ENCODE measurements at places on chromosomes 1 and 21. TPM values are rescaled to one million over a fixed set of nuclear protein-coding genes. Genes with fewer than 3 reads are reported as not detected.
A peak's percentile ranks its signal among the peaks of the same experiment; 100 is the strongest.

GRCh38 chr1:232428786-232429530 is 201.0 kb downstream of the SIPA1L2 start:
- DNase-seq = peak; percentile 23

DNA sequence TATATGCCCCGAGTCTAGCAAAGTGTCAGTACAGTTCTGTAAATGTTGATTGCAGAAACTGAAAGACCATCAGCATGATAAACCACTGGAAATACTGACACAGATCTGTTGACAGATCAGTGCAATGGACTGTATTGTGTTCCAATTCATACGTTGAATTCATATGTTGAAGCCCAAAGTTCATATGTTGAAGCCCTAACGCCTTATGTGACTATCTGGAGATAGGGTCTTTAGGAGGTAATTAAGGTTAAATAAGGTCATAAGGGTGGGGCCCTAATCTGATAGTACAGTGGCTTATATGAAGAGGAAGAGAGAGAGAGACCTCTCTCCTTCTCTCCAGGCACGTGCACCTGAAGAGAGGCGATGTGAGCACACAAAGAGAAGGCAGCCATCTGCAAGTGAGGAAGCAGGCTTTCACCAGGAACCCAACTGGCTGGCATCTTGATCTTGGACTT is 144.7 kb downstream of the MRPL39 start:
- DNase-seq = no peak

GRCh38 chr21:34722684-34723300 is 54.0 kb downstream of the CLIC6 start:
- no peak for DNase-seq

DNA sequence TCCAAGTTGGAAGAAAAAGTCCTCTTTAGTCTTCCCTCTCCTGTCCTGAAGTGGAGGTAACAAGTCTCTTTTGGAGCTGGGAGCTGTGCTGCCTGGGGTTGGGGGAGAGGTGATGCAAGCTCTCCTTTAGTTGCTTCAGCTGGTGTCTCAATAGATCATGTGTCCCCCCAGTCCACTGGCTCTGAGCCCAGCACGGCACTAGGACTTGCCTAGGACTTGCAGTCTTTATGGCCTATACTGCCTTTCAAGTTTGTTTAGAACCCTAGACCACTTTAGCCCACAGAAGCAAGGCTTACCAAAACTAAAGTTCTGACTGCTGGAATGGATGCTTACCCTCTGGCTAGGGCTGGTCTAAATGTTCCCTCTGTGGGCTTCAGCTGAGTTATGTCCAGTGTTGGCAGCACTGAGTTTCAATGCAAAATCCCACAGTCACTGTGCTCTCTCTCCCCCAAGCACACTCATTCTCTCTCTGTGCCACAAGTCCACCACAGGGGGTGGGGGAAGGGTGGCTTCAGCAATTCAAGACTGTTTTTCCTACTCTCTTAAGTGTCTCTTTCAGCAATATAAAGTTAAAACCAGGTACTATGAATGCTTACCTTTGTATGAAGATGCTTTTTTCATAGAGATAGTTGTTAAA is 185.0 kb downstream of the DNAH14 start:
- no peak for DNase-seq

DNA sequence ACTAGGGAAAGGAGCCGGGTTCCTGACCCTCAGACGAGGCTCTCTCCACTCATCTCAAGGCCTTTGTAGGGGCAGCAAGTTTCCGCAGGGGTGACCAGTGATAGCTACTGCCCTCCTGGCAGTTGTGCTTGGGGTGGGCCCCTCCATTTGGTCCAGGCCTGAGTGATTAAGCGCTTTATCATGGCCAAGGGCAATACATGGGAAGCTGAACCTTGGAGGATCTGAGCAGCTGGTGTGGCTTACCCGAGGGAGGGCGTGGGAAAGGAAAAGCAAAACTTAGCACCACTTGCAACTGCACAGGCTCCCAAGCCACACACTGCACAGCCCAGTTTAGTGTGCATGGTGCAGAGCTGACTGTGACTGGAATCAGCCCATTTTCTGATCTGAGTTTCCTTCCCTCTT is 47.8 kb downstream of the GADD45A start:
- peak; percentile 90 for DNase-seq

The ATXN7L2 gene
- 2.2 TPM for total RNA-seq

DNA sequence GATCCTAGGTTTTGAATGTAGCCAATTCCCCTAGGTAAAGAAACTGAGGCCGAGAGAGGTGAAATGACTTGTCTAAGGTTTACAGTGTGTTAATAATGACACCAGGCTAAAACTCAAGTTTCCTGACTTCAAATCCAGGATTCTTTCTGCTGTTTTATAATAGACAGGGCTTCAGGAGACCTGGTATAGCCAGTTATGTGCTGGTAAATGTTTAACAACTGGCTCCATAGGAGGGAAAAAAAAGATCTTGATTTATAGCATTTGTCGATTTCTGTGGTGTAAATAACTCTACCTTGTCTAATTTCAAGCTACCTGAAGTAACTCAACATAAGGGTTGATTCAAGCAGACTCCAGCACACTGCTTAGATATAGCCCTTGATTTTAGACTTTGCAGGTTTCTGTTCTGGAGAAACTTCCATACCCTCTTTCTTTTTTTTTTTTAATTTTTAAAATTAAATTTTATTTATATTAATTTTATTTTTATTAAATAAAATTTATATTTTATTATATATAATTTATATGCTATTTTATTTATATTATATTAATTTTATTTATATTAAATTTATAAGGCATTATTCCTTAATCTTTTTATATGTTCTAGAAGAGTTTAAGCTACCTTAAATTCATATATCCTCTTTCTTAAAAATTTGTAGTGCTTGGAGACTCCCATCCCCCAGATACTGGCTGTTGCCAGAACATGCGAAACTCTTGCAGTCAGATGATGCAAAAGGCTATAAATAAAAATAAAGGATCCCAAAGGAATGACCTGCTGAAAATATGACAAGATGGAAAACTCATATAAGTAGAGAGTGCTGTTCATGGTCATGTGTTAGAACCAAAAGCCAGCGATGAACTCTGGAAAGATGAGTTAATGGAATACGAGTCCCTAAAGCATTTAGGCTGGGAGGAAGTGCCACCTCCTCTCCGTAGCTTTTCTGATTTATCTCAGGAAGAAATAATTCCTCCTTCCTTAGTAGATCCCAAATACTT is 35.4 kb upstream of the SRSF10 start:
- DNase-seq = peak; percentile 84

- DNase-seq = no peak
Observed at GRCh38 chr1:94258873-94259331, 21.5 kb upstream of the ARHGAP29 start.

The AQP10 gene
- total RNA-seq = not detected

DNA sequence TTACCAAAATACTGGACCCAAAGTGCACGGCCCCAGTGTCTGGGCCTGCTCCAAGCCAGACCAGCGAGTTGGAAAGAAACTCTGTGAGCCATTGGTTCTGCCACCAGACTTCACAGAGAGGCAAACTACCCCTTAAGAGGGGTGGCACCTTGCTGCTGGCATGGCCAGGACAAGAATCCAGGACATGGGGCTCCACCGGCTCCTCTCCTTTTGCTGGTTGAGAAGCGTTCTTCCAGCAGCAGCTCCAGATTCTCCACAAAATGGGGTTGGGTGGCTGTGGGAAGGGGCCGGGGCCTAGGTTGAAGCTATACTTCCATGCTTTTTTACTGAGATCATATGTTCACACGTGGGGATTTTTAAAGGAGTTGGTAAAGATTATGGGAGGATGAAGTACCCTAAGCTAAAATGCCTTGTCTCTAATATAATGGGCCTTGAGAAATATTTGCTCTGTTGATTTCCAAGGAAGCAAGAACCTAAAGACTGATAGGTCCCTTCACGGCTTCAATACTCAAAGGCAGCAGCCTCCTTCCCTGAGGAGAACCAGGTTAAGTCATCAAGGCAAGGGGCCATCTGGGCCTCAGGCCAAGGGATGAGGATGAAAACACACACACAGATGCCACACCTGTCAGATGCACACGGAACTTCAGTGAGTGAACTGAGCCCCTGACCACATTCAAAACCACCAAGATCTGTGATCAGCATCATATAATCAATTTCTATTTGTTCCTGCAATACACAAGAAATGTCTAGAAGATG is 3.1 kb downstream of the C1orf198 start:
- DNase-seq = no peak

GRCh38 chr1:229445828-229446227 is 11.9 kb upstream of the ACTA1 start:
- DNase-seq = no peak

GRCh38 chr1:183282101-183282855 is 96.2 kb downstream of the LAMC2 start:
- DNase-seq = no peak

The MRPL39 gene
- 55.6 TPM for total RNA-seq

GRCh38 chr1:228077565-228078330 is 4.8 kb upstream of the ARF1 start:
- DNase-seq = no peak

DNA sequence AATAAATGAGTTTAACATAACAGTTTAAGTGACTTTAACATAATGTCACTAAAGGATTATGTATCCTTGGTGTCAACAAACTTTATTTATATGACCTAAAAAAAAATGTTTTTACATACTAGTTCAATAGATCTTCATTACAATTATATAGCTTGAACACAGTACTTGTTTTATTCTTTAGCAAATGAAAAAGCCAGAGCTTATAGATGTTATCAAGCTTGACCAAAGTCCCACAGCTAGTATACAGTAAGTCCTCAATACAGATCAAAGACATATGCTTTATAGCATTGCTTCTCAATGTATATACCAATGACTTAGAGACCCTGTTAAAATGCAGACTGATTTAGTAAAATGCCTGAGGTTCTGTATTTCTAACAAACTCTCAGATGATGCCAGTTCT is 42.4 kb downstream of the UCHL5 start:
- DNase-seq = no peak

- DNase-seq = no peak
Observed at GRCh38 chr1:227906550-227907071, 41.1 kb downstream of the WNT9A start.

DNA sequence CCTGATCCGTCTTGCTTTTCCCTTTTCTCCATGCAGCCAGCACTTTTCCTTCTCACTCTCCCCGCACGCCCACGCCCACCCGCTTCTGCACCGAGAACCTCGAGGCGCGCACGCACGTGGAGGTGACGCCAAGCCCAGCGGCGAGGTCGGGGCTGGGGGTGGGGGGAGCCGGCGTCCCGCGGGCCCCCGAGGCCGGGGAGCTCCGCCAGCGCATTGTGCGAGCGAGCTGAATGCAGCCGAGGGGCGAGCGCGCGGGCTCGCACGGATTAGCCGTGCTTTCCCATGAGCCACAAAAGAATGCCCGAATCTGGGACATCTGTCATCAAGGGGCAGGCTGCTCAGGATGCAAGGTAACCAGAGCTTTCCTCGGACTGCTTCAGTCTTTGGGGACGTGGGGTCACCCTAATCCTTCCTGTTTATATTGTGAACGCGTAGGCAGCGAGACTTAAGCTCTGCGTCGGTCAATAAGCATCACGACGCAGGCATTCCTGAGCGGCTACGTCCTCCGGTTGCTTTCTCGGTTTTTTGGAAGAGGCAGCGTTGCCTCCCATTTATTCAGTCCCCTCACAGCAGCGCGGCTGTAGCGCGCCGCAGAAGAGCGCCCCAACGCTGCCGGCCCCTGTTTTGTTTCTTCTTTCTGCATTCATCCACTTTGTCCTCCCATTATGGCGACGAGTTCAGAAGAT is 67.3 kb upstream of the AKT3 start:
- DNase-seq = peak; percentile 76

DNA sequence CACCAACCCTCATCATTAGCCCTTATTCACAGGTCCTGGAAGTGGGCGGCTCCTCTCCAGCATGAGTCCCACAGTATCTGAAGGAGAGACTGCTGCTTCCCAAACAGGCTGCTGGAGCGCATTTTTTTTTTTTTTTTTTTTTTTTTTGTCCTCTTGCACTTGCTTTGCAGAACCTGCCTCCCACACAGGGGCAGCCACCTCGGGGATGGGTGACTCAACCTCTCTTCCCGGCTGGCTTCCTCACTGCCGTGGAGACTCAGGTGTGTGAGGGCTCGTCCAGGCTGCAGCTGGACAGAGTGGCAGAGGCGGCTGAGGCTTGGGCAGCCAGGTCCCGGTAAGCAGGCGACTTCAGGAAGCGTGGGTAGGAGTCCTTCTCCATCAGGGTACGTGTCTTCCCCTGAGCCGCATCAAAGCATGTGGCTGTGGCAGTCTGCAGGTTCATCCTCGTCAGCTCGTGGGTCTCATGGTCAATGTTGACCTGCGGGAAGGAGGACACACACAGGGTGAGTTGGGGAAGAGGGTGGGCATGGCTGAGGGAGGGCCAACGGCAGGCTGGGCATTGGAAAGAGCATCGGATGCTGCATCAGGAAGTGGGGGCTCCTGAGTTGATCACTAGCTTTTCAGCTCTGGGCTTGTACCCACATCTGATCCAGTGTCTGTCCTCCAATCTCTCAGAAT is 4.0 kb downstream of the RGS16 start:
- no peak for DNase-seq

- no peak for DNase-seq
Observed at GRCh38 chr1:6239950-6240768, 3.8 kb upstream of the HES3 start.

The C1QC gene
- total RNA-seq = 20.5 TPM

- no peak for DNase-seq
Observed at GRCh38 chr1:215076322-215076721, 6.2 kb upstream of the KCNK2 start.

DNA sequence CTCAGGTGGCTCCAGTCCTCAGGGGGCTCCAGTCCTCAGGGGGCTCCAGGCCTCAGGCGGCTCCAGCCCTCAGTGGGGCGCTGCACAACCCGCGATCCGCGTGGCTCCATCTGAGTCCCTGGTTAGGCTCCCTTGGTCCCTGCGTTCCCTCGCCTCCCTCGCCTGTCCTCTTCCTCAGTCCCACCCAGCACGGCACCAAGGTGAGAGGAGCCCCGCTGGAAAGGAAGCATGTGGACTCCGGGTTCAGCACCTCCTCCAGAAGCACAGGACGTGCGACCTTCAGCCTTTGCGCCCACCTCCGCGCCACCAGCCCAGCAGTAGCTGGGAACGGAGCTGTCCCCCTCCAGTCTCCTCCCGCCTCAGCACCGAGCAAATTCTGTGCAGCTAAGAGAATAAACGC is 8.1 kb upstream of the OR2M5 start:
- DNase-seq = no peak

DNA sequence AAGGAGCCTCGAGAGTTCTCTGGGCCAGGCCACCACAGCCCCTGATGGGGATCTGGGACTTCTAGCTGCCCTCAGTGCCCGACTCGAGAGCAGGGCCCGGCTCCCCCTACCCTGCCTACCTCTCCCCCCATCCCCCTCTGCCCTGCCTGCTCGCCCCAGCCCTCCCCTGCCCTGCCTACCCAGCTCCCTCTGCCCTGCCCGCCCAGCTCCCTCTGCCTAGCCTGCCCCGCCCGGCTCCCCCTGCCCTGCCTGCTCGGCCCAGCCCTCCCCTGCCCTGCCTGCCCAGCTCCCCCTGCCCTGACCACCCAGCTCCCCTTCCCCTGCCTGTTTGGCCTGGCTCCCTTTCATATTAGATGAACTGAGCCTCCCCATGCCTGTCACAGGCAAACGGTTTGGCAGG is 117.4 kb upstream of the TMEM51 start:
- DNase-seq = no peak

The KCNK2 gene
- total RNA-seq = 1.5 TPM

DNA sequence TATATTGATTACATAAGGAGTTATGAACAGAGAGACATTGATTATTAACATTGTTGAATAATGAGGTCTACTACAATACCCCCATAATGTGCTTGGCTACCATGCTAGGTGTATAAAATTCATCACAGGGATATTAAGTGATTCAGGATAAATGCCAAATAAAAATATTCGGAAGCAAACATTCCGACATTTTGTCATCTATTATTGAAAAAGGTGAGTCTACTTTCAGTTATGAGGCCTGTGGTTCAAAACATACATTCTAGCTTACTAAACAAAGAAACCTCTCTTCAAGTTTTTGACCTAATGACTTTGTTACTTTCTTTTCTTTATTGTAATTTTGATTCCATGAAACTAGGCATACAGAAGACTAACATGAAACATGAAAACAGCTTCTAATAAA is 190.3 kb upstream of the GREM2 start:
- no peak for DNase-seq

Measured in tongue (tissue), 3 donors.